ENCODE measurements at places on chromosomes 16 and 17.

- no peak for DNase-seq
Measured at GRCh38 chr16:66551788-66552285, 539 bp upstream of the CKLF start.

DNA sequence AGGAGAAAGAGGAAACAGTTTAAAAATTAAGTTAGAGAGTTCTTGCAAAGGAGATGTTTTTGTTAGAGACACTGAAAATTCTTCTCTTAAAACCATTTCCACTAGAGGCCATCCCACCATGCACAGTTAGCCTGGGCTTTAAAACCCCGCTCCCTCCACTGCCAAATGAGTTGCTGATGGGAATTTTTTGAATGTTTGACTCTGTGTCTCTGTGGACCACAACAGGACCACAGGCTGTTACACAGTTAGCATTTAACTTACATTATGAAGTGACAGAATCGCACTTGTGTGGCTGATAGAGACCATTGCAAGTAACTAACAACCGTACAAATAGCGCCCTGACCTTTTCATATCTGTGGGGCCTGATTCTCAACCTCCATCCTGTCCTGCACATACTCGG is 74.7 kb upstream of the TBX2 start:
- DNase-seq, result no peak

- no peak for DNase-seq
Measured at GRCh38 chr16:15749371-15749770, 99.3 kb downstream of the NDE1 start.

- DNase-seq, result no peak
Measured at GRCh38 chr16:2904922-2905240, 6.8 kb upstream of the FLYWCH1 start.

DNA sequence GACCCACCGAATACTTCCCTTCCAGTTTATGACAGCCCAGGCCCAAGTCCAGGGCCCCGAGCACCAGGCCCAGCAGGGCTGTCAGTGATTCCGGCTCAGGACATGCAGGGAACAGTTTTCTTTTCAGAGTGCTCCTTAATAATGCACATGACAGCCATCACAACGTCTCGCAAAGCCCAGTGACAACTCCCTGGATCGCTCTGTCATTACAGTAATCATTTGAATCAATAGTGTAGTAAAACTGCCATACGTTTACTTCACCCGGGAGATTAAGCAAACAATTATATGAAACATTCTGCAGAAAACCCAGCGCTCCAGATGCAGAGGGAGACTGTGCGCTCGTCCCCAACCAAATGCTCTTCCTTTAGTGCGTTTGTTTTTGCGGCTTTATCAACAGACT is 162.6 kb upstream of the CDH13 start:
- no peak for DNase-seq

- no peak for DNase-seq
Measured at GRCh38 chr17:48310748-48311213, 119.2 kb downstream of the SKAP1 start.

GRCh38 chr17:3723188-3723555 is 531 bp upstream of the HASPIN start:
- no peak for DNase-seq

DNA sequence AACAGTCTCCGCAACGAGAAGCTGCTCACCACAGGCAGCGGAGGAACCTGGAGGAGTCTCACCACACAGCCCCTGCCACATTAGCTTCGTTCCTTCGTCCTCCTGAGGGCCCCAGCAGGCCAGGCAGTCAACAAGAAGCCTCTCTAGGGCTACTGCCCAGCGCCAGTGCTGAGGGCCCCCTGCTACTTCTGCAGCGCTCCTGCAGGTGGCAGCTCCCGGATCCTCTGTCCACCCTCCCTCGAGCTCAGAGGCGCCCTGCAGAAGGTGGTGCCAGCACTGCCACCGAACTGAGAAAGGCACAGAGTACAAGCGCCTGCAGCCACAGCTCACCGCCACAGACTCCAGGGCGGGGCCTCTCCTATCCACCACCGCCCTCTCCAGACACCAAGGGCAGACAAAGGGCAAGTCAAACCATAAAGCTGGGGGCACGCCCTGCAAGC is 27.3 kb downstream of the KDM8 start:
- DNase-seq, result peak; percentile 61

DNA sequence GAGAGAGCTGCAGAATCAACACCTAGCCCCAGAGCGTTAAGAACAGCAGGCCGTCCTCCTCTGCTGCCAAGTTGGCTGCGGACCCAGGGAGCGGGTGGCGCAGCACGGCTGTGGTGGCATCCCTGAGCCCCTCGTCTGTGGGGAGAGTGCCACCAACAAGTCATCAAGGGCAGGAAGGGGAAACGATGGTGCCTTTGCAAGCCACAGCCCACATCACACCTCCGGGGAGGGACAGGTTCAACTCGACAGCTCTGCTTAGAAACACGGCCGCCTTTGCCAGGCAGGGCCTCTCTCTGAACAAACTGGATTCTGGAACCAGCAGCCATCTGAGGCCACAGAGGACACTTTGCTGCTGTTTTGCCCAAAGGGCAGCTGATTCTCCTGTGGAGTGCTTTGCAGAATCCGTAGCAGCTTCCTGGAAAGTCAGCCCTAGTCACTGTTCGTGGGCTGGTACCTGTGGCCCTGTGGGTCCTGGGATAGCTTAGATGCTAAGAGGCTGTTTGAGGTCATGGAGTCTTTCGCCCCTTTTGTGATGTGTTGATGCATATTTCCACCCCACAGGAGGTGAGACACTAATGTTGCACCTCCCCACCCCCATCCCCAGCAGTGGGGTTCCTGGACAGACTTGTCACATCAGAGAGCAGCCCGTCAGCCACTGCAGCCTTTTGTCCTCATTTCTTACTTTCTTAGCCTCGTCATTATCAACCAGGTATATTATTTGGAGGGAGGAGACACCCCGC is 270.6 kb downstream of the CPPED1 start:
- no peak for DNase-seq

DNA sequence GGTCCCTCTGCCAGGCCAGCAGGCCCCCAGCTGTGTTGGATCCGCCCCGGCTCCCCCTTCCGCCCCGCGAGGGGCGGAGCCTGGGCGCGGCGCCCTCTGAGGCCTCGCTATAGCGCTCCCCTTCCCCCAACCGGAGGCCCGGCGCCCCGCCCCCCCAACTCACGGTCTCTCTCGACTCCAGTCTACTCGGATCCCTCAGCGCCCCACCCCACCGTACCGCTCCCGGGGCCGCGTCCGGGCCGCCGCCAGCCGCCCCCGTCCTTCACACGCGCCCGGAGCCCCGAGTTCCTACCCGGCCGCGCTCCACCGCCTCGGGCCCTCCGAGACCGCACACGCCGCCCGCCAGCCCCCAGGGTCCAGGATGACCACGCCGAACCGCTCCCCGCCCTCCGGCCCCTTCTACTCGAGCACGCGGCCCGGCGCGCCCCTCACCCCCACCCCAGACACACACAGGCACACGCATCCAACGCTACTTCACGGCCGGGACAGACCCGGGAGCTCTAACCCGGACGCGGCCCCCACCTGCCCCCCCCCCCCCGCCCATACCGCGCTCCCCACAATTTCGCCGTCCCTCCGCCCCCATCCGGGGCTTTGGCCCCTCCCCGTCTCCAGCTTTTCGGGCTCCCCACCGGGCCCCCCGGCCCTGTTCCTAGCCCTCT is 1.4 kb downstream of the PHF23 start:
- peak; percentile 59 for DNase-seq

DNA sequence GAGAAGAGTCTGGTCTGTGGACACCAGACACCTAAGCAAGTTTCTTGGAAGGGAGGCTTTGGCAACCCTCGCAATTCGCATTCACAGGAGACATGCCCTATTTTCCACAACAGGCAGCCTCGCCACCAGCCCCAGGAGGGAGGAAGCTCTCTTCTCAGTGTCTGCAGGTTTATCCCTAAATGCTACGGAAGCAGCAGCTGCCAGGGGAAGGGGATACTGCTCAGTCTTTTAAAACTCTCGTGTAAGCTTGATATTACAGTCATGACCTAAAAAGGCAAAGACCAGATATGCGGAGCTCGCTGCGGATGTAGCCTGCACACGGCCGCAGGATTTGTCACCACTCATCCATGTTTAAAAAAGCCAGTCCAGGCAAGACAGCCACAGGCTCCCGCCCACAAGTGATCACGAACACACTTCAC is 159.2 kb upstream of the RPH3AL start:
- no peak for DNase-seq

DNA sequence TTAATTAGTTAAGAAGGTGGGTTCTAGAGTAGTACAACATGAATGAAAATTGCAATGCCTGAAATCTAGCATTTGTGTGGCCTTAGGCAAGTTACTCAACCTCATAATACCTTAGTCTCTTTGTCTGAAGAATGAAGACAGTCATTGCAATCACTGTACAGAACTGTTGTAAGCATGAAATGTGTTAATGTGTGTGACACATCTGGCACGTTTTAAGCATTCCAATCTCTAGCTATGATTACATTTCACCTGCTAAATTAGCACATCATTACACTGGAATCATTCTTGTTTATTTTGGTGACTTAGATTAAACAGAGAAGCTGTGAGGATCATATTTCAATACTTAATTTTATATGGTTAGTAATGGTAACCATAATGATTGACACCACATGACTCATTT is 629.7 kb upstream of the KIF2B start:
- DNase-seq, result no peak

GRCh38 chr17:68204736-68205135 is 43.1 kb upstream of the AMZ2 start:
- no peak for DNase-seq

GRCh38 chr17:80774146-80774545 is 217.5 kb upstream of the CHMP6 start:
- DNase-seq, result no peak

GRCh38 chr17:11278992-11279270 is 37.9 kb downstream of the SHISA6 start:
- no peak for DNase-seq

DNA sequence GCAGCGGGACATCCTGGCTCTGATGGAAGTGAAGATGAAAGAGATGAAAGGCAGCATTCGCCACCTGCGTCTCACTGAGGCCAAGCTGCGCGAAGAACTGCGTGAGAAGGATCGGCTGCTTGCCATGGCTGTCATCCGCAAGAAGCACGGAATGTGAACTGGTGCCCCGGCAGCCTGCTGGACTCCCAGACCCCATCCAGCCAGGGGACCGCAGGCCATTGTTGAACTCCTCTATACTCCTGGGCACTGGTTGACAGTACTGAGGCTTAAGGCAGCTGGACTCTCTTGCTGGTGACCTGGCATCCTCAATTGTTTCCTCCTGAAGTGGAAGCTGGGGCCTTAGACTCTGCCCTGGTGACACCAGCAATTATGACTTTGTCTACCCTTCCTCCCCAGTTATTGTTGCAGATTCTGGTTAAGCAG is 1.2 kb downstream of the THAP11 start:
- no peak for DNase-seq

- no peak for DNase-seq
Measured at GRCh38 chr16:82019535-82019934, 8.3 kb upstream of the SDR42E1 start.

DNA sequence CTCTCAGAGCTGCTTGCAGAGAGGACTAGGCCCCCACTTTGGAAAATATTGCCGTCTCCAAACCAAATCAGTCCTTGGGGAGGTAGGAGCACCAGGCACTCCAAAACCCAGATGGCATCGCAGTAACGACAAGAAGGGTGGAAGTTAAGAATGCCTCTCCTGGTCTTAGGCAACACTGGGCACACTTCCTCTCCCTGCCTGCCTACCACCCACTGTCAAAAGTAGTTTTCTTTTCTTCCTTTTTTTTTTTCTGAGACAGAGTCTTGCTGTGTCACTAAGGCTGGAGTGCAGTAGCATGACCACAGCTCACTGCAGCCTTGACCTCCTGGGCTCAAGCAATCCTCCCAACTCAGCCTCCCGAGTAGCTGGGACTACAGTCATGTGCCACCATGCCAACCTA is 47.2 kb downstream of the SRL start:
- DNase-seq, result no peak

DNA sequence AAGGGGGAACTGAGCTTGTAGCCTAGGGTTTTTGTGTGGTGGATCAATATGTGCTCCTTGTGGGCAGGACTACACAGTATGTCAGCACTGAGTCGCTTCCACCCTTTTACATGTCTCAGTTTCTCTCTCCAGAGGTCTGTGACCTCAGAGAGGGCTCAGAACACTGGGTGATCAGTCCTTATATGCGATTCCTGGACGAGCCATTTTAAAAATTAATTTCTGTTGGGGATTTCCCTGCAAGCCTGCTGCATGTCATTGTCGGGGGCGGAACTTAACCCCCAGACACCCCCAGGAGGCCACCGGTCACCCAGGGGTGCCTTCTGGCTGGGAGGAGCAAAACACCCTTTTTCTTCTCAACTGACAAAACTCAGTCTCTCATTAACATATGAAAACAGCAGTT is 14.1 kb downstream of the DHRS7B start:
- no peak for DNase-seq

- no peak for DNase-seq
Measured at GRCh38 chr17:73820686-73821448, 176.6 kb upstream of the SDK2 start.

DNA sequence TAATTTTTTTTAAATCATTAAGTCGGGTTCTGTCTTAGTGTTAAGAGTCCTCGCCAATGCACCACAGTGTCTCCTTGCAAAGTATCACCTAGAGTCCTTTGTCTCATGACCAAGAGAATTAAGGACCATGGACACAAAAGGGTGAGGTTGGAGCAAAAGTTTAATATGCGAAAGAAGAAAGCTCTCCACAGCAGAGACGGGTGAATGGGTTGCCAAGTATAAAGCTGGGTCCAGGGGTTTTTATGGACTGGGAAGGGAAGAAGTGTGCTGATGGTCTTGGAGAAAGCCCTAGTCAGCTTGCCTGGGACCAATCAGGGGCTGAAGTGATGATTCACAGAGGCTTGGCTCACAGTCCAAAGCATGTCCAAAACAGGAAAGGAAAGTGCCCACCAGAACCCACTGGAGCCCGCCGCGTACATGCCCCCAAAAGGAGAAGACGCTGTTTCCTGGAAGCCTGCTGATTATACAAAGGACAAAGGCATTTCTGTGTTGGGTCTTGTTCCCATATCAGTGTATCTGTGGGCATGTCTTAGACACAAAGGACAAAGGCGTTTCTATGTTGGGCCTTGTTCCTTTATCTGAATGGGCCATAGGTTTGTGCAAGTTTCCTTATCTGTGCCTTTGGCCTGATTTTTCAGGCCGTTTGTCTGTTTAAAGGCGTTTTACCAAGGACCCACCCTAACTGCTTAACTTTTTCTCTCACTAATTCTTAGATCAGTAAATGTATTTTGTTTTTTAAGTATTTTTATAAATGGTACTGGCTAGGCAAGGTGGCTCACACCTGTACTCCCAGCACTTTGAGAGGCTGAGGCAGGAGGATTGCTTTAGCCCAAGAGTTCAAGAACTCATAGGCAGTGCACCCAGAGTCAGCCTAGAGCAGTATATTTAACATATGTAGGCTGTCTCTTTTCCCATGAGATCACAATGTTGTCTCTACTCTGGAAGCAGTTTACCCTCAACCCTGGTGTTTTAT is 28.7 kb upstream of the ATF7IP2 start:
- DNase-seq, result no peak

DNA sequence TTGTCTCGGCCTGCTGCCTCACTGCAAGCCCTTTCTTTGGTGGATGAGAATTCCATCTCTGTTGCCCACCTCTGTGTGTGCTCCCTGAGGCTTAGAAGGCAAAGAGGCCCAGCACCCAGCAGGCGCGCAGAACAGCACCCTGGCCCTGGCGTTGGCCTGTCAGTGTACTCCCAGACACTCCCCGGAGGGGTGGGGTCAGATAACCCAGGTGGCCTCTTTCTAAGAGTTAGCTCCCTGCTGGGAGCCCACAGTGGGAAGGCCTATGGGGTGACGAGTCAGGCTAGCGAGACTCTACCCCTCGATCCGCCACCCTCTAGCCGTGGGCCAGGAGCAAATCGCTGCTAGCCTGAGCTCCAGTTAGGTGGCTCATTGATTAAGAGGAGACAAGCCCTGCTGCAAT is 38.1 kb downstream of the SRL start:
- DNase-seq, result no peak

All from stimulated activated CD8-positive, alpha-beta memory T cell treated with anti-CD3 and anti-CD28 coated beads, Interleukin-2, amount 100 ng/mL, for 1 hour (primary cell).